ENCODE measurements at places on chromosomes 4 and X. TPM values are rescaled to one million over a fixed set of nuclear protein-coding genes. Genes with fewer than 3 reads are reported as not detected.

GRCh38 chr4:89469930-89470375, 162.4 kb upstream of the GPRIN3 start:
- DNase-seq: peak; percentile 88

- DNase-seq: no peak
These were observed 282.1 kb downstream of the GRIA2 start for GRCh38 chr4:157502656-157503055.

The CNGA1 gene
- 0.27 TPM for polyA plus RNA-seq

The CNKSR2 gene
- 0.65 TPM for polyA plus RNA-seq

The GPR143 gene
- not detected for polyA plus RNA-seq

DNA sequence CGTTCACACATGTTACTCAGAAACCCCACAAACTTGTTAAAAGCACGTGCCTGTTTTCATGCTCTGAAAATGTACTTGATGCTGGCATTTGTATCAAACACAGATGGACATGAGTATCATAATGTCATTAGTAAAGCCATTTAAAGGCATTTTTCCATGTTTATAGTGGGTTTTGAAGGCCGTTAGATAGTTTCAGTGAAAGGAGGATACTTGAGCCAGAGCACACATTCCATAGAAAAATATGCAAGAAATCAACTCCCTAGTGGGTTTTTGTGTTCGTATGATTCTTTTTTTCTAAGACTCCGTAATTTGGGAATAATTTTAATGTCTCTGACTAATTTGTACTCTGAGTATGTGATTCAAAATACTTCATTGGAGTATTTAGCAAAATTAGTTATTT, 216.2 kb upstream of the BMP3 start:
- no peak for DNase-seq

- no peak for DNase-seq
These were observed 180.8 kb upstream of the BCOR start for GRCh38 chrX:40278340-40279090.

- no peak for DNase-seq
These were observed 195.8 kb downstream of the PDGFC start for GRCh38 chr4:156775813-156776212.

DNA sequence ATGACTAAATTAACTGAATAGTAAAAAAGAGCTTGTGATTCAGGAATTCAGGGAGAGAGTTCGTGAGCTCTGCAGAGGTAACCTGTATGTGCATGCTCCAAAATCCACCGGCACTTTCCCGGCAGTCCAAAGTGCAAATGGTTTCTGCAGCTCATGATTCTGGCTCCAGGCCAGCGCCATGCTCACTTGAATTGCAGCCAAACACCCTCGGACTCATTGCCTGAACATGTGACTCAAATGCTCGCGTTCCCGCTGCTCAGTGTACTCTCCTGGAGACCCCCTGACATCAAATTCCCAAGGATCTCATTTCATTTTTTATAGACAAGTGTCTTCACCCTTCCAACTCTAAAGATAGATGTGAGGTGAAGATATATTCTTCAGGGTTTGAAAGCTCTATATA, 44.1 kb upstream of the SH3RF1 start:
- peak; percentile 81 for DNase-seq

- no peak for DNase-seq
These were observed 201.1 kb upstream of the BCOR start for GRCh38 chrX:40298572-40299479.

GRCh38 chrX:2670978-2671377, 20.1 kb upstream of the CD99 start:
- DNase-seq: no peak

The NR3C2 gene
- 0.03 TPM for polyA plus RNA-seq

- peak; percentile 3 for DNase-seq
These were observed 10.1 kb downstream of the C4orf50 start for GRCh38 chr4:6008092-6008551.

- no peak for DNase-seq
These were observed 95.2 kb upstream of the DKK2 start for GRCh38 chr4:107131295-107131694.

DNA sequence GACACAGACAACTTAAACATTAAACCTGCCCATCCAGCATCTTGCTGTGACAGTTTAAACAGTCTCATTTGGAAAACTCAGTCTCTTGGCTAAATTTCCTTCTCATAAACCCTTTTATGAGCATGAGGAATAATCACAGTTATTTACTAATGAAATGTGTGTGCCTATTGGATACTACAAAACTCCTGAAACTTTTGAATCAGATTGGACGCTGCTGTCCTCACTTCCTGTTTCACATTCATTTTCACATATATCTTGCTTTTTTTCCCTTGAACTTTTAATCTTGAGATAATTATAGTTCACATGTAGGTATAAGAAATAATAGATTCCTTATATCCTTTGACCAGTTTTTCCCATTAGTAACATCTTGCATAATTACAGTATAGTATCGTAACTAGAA, 111.7 kb downstream of the CDKL5 start:
- no peak for DNase-seq

GRCh38 chrX:130120321-130120731, 10.0 kb upstream of the ELF4 start:
- DNase-seq: no peak

GRCh38 chrX:20461576-20461975, 194.9 kb upstream of the RPS6KA3 start:
- peak; percentile 2 for DNase-seq

- DNase-seq: peak; percentile 43
These were observed 35.7 kb upstream of the TBC1D14 start for GRCh38 chr4:6873792-6874461.

DNA sequence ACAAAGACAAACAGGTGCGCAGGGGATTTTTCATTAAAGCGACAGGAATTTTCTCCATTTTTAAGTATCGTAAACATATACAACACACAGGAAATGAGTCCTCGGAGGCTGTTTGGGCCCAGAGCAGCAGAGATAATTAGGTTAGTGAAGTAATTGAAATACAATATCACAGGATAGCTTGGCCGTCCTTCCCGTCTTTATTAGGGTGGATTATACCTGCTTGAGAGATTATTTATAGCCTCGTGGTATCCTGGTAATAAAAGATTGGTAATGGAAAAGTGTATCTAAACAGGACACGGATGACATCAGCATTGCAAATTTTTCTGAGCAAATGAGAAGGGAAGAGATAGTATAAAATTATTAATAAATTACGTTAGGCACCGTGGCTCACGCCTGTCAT, 68.2 kb downstream of the CRLF2 start:
- DNase-seq: no peak

- peak; percentile 36 for DNase-seq
These were observed 190.7 kb downstream of the OR13H1 start for GRCh38 chrX:131734621-131735020.

GRCh38 chr4:151729731-151730559, 30.9 kb downstream of the GATB start:
- peak; percentile 96 for DNase-seq

DNA sequence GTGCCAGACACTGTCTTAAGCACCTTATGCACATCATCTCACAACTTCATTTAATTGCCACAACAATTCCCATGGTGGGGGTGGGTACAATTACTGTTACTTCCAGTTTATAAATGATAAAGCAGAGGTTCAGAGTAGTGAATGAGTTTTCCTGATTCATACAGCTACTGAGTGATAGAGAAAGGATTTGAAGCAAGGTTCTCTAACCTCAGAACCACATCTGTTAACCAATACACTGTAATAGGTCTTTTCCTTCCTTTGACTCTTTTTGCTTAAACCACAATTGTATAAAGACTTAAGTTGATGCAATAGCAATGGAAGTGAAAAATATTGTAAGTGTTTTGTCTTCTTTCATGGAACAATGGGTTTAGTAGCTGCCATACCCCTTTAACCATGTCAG, 43.5 kb upstream of the PAK3 start:
- no peak for DNase-seq

- no peak for DNase-seq
These were observed 145.5 kb downstream of the FAM13A start for GRCh38 chr4:88911246-88912212.
